RWPE1 (cell line): ENCODE measurements at places on chromosomes 5 and 9.

- no peak for DNase-seq
Observed at GRCh38 chr5:172377438-172377837, 76.9 kb downstream of the SH3PXD2B start.

DNA sequence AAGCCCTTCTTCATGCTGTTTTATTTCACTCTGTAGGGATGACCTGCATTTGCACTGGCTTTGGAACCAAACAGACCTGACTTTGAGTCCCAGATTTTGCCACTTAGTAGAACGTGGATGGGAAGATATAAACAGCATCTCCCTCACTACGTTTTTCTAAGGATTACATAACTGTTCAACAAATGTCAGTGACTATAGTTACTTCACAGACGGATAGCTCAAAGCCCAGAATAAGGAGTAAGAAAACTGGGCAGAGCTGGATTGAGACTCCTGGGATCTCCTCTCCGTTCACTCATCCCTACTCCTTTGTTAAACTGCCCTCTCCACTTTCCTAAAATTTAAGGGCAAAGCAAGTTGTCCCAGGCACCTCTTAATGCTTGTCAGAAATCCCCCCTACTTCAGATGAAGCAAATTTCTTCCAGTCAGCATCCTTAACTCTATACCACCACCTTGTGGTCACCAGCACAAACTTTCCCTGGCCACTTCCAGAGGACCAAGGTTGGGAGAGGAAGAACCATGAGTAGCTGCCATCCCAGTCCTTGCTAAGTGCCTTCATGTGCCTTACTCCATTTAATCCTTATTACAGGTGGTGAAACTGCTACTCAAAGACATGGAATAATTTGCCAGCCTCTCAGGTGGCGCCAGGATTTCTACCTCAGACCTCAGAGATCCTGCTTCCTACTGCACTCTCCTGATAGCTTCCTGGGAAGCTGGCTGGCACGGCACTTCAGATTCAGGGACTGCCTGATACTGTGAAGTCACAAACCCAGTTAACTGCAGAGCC is 38.4 kb downstream of the EGR1 start:
- DNase-seq, result peak; percentile 86

DNA sequence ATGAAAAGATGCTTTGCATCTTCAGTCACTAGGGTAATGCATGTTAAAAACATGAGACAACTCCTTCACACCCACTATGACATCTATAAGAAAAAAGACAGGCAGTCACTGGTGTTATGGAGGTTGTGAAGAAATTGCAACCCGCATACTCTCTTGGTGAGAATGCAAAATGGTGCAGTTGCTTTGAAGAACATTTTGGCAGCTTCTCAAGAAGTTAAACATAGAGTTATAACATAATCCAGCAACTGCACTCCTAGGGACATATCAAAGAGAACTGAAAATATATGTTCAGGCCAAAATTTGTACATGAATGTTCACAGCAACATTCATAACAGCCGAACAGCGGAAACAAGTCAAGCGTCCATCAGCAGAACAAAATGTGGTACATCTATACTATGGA is 46.3 kb upstream of the TBC1D9B start:
- DNase-seq, result no peak

DNA sequence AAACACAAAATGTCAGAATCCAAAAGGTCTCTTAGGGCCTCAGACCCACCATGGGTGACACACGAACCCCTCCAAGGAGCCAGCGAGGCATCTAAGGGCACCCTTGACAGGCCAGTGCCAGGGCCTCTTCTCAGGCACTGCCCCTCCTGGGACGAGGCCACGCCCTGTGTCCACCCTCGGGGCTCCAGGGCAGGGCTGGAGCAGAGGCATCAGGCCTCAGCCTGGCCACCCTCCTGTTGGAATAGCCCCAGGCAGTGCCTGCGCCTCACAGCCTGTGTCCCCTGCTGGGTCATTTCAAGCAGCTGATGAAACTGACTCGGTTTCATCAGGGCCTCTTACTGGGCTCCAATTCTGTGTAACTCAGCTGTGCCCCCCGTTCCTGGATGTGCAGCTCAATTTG is 32.8 kb upstream of the SUSD3 start:
- no peak for DNase-seq

DNA sequence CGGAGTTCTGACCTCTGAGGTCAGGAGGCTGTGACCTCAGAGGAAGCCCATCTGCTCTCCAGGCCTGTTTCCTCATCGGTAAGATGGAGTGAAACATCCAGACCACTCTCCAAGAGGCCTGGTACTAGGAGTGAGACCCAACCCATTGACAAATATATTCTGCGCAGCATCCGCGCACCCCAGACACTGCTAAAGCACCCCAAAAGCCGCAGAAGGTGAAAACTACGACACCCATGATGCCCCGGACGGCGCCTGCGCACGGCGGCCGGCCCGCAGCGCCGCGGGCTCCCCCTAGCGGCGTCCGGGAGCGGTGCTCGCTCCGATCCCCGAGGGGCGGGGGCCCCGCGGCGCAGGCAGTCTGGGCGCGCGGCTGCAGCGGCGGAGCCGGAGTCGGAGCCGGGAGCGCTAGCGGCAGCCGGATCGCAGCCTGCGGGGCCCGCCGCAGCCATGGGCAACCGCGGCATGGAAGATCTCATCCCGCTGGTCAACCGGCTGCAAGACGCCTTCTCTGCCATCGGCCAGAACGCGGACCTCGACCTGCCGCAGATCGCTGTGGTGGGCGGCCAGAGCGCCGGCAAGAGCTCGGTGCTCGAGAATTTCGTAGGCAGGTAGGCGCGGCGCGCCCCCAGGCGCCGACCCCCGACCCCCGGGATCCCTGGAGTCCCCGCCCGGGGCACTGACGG is at the start of gene DNM1:
DNM1 (plus strand) TSS at position 356 of the 683 bp plus-strand sequence; CDS start at position 448, 92 bp downstream.
- DNase-seq, result peak; percentile 99

DNA sequence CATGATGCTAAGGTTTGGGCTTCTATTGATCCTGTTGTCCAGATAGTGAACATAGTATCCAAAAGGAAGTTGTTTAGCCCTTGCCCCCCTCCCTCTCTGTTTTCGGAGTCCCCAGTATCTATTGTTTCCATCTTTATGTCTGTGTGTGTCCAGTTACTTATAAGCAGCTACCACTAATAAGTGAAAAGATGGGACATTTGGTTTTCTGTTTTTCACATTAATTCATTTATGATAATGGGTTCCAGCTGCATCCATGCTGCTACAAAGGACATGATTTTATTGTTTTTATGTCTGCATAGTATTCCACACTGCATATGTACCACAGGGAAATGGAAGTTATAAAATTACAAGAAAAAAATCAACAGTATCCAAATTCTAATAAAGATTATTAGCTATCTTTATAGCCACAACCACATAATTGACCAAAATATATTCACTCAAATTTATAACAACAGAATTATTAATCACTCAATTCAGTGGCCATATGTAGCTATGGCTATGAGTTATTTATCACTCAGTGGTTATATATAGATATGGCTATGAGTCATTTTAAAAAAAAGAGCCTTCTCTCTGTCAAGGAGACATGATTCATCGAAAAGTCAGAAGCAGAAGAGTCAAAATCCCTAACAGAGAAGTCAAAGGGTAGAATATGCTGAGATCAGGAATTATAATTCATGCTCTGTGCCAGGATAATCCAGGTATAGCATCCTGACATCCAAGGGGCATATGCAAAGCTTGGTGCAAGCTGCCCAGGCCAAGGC is 367.5 kb downstream of the DEPDC1B start:
- peak; percentile 88 for DNase-seq

DNA sequence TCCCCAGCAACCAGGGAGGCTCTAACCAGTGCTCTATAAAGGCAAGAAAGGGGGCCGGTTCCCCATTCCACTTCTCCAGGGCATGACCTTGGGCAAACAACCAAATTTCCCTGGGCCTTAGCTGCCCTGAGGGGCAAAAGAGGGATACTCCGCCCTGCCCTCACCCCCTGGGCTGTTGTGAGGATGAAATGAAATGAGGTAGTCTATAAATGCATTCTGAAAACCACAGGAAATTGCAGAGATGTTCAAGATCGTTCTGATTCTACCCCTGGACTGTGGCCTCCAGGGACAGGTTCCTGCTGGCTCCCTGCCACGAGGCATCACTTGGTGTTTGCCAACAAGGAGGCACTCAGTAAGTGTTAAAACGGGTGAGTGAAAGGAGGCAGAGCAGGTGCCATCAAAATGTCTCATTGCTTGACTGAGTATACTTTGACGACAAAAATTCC is 5.7 kb downstream of the RAPGEF1 start:
- no peak for DNase-seq

- DNase-seq, result no peak
Observed at GRCh38 chr5:127907907-127908306, 175.7 kb upstream of the SLC12A2 start.

DNA sequence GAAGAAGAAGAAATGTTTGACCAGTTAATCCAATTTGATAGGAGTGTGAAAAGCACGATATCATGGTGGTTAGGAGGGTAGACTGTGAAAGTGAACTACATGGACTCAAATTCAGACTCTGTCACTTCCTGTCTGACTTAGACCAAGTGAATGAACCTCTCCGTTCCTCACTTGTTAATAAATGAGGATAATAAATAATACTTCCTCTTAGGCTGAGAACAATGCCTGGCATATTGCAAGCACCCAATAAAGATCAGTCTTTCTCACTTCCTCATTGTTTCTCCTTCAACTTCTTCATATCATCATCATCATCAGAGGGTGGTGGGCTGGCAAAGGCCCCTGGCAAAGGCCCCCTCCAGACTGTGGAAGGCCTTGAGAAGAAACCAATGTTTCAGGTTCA is 148.7 kb downstream of the CDK5RAP2 start:
- no peak for DNase-seq

DNA sequence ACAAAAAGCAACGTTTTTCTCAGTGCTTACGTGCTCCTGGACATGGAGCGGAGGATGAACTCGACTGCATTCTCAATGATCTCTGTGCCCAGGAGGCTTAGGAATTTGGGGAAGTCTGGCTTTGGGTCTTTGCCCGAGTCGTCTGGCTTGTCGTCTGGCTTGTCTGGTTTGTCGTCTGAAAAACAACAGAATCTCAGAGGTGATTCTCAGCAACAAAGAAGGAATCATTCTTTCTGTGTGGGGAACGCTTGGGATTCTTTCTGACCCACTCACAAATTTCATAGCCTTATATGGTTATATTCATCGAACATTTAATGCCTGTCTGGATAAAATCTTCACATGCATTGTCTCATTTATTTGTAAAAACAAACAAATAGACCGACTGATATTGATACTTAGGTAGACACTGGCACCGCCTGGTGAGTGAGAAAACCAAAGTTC is 4.7 kb downstream of the C5orf46 start:
- no peak for DNase-seq

DNA sequence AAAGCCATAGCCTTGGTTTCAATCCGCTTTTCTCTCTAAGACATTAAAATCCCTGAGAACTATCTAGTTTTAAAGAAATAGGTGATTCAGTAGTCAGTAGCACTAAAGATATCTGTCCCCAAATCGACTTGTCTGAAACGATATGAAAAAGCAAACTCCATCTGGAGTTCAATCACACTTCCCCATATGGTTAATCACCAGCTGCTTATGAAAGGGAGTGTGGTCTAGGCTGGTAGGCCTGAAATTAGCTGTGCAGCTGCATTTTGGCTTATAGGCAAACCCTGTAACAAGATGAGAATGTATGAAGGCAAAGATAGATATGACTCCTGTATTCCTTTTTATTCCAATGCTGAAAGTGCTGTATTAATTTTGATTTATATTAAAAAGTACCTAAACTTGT is 65.9 kb downstream of the DMRTA1 start:
- no peak for DNase-seq

GRCh38 chr5:138648841-138649240 is 73.6 kb upstream of the HSPA9 start:
- DNase-seq, result no peak

DNA sequence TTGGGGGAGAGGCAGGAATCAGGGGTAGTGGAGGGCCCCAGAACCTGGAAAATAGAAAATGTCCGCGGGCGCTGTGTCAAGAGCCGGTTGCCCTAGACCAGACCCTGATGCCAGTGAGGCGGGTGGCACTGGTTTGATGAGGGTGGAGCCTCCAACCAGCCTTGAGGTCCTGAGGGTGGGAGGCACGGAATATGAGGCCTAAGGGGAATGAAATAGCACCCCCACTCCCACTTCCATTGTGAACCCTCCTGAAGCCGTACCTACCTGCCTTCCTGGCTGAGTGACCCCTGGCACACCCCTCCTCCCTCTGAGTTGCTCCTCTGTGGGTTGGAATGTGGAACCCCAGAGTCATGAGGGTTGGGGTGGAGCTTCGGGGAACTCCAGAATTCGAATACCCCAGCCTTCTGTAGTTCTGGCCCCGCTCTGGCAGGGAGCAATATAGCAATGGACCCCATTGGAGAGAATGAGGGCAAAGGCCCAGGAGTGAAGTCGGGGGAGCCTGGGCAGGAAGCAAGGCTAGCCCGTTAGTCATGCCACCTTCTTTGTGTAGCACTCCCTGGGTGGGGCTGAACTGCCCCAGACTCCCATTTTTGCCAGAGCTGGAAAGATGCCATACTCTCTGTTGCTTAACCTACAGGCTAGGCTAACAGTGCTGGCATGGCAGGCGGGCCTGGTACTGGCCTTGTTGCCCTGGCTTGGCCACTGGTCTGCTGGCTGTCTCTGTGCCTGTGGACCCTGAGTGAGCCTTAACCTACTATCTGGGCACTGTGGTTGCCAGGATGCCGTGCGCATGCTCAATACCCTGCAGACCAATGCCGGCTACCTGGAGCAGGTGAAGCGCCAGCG is 1.0 kb downstream of the FPGS start:
- peak; percentile 99 for DNase-seq

- DNase-seq, result peak; percentile 63
Observed at GRCh38 chr5:153981905-153982605, 56.7 kb downstream of the FAM114A2 start.
